CD4-positive, CD25-positive, alpha-beta regulatory T cell (primary cell): ENCODE measurements at places on chromosomes 7 and 10. TPM values are rescaled to one million over a fixed set of nuclear protein-coding genes. Genes with fewer than 3 reads are reported as not detected.

Gene SPDYE2B
- total RNA-seq, result not detected

Gene MEOX2
- not detected for total RNA-seq

Gene SLC26A3
- not detected for total RNA-seq

Gene THSD7A
- total RNA-seq, result 0.02 TPM

Gene TRAPPC14
- total RNA-seq, result 54.6 TPM

Gene NFE2L3
- total RNA-seq, result 10.9 TPM

Gene OR2A12
- total RNA-seq, result not detected

Gene BAIAP2L1
- 0.86 TPM for total RNA-seq

Gene SPDYE5
- total RNA-seq, result not detected

Gene IQUB
- total RNA-seq, result not detected

Gene ZNF727
- not detected for total RNA-seq

DNA sequence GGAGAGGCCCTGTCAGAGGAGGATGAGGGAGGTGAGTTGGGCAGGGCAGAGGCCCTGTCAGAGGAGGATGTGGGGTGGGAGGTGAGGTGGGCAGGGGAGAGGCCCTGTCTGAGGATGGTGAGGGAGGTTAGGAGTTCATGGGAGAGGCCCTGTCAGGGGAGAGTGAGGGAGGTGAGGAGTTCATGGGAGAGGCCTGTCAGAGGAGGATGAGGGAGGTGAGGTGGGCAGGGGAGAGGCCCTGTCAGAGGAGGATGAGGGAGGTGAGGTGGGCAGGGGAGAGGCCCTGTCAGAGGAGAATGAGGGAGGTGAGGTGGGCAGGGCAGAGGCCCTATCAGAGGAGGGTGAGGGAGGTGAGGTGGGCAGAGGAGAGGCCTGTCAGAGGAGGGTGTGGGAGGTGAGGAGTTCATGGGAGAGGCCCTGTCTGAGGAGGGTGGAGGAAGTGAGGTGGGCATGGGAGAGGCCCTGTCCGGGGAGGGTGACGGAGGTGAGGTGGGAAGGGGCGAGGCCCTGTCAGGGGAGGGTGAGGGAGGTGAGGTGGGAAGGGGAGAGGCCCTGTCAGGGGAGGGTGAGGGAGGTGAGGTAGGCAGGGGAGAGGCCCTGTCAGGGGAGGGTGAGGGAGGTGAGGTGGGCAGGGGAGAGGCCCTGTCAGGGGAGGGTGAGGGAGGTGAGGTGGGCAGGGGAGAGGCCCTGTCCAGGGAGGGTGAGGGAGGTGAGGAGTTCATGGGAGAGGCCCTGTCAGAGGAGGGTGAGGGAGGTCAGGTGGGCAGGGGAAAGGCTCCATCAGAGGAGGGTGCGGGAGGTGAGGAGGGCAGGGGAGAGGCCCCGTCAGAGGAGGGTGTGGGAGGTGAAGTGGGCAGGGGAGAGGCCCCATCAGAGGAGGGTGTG lies 73.7 kb downstream of the INPP5A start:
- no peak for DNase-seq
- H3K4me3 ChIP-seq, result no peak overlapping the region
- peaks cover 3% of the 10 kb centered on the region for H3K4me1 ChIP-seq
- peak overlapping the region; percentile 39 for H3K27ac ChIP-seq
- H3K36me3 ChIP-seq, result no peaks in the 10 kb centered on the region

- peak overlapping the region; percentile 81 for H3K4me3 ChIP-seq
- DNase-seq, result peak; percentile 40
- H3K27me3 ChIP-seq, result no peaks in the 10 kb centered on the region
- H3K4me1 ChIP-seq, result peaks cover 47% of the 10 kb centered on the region
Observed at GRCh38 chr7:30726296-30727006, 25.5 kb upstream of the INMT start.

DNA sequence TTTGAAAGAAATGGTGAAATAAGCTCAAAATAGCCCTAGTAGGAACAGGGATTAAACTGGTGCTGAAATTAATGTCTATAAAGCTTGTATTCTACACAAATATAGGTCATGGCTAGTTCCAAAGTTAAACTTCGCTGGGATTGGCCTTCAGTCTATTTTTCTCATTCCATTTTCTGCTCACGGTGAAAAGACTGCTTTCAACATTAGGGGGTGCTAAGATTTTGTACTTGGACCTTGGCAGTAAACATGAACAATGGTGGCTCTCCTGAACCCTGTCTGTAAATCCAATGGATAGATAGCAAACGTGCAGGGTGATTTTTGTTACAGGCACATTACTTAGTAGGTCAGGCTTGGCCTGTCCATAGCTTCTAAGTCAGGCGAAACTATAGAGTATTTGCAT lies 36.0 kb upstream of the RSU1 start:
- no peaks in the 10 kb centered on the region for H3K27me3 ChIP-seq
- no peak overlapping the region for H3K4me3 ChIP-seq
- H3K27ac ChIP-seq, result no peak overlapping the region
- no peaks in the 10 kb centered on the region for H3K36me3 ChIP-seq
- H3K4me1 ChIP-seq, result no peaks in the 10 kb centered on the region

DNA sequence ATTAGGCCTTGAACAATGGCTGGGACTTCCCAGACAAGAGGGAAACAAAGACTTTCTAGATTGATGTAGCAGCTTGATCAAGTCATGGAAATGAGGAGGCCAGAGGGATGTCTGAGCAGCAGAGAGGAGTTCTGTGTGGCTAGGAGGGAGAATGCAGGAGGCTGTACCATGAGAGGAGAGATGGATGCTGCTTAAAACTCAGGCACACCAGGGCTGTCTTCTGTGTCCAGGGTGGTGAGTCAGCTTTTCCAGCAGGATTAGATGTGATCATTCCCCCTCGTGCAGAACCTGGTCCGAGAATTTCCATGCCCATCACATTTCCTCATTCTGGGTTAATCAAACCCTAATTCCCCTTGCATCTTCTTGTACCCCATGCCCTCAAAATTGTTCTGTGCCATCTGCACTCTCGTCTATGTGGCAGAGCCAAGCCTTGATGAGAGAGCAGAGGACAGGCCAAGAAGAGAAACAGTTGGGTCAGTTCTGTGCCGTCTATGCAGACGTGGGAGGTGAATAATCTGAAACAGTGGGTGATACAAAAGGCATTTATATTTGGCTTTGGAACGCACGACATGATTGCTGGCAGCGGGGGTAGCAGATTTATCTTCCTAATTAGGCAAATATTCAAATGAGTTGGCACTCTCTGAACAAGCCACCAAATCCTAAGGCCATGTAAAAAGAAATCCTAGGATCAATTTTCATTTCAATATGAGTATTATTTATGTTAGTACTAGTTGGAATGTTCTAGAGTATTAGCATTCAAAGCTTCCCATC lies 160.7 kb downstream of the TMEM178B start:
- H3K4me3 ChIP-seq, result no peak overlapping the region
- H3K36me3 ChIP-seq, result no peaks in the 10 kb centered on the region
- DNase-seq, result no peak
- H3K27ac ChIP-seq, result no peak overlapping the region
- no peaks in the 10 kb centered on the region for H3K27me3 ChIP-seq
- no peaks in the 10 kb centered on the region for H3K4me1 ChIP-seq

- H3K36me3 ChIP-seq, result no peaks in the 10 kb centered on the region
- DNase-seq, result no peak
- peaks cover 1% of the 10 kb centered on the region for H3K27me3 ChIP-seq
- no peak overlapping the region for H3K27ac ChIP-seq
- H3K4me3 ChIP-seq, result no peak overlapping the region
Observed at GRCh38 chr7:35714862-35715261, 19.9 kb upstream of the HERPUD2 start.

GRCh38 chr7:43071604-43072003 lies 40.8 kb upstream of the HECW1 start:
- H3K27ac ChIP-seq, result no peak overlapping the region
- H3K27me3 ChIP-seq, result peaks cover 4% of the 10 kb centered on the region
- H3K4me1 ChIP-seq, result no peaks in the 10 kb centered on the region
- no peaks in the 10 kb centered on the region for H3K36me3 ChIP-seq
- no peak for DNase-seq
- no peak overlapping the region for H3K4me3 ChIP-seq

DNA sequence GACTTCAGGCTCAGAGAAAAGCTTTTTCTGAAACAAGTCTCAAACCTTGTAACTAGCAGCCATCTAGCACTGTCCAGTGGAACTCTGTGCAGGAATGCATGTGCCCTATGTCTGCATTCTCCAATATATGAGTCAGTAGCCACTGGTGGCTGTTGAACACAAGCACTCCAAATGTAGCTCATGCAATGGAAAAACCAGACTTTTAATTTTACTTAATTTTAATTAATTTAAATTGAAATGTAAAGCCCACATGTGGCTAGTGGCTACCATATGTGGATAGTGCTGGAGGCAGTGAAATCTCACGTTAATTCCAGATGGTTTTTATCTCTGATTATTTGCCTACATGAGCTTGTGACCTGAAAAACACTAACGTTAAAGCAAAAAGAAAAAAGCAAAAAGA lies 225.1 kb downstream of the GATA3 start:
- no peaks in the 10 kb centered on the region for H3K4me1 ChIP-seq
- no peak overlapping the region for H3K27ac ChIP-seq
- no peak for DNase-seq
- no peaks in the 10 kb centered on the region for H3K36me3 ChIP-seq

DNA sequence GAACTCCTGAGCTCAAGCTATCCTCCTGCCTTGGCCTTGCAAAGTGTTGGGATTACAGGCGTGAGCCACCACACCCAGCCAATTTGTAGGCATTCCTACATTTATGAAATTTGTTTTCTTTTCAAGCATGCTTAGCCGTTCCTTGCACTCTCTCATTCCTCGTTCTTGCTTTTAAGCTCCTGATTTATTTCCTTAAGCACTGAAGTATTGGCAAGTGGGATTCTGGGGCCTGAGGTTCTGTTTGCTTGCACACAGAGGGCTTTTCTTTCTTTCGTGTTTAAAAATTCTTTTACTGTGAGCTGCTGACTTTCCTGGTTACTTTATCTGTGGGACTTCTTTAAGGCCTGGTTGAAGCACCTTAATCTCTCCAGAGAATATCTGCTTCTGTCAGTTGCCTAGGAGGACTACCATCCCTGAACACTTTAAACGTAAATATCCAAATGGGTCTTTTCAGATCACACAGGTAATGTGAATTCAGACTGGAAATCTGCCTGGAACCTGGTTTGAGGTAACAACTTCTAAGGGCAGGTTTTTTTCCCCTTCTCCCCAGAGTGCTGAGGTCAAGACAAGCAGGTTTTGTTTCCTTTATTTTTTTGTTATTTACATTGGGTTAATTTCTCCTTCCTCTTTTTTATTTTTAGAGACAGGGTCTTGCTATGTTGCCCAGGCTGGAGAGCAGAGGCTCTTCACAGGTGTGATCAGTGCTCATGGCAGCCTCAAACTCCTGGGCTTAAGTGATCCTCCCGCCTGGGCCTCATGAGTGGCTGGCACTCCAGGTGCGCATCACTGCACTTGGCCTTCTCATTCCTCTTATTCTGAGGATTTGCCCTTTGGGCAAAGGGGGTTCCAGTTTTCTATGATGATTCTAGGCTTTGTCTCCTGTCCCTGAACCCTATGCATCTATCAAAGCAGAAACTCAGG lies 102.9 kb downstream of the PFKFB3 start:
- no peak for DNase-seq
- H3K4me1 ChIP-seq, result peaks cover 2% of the 10 kb centered on the region
- H3K36me3 ChIP-seq, result no peaks in the 10 kb centered on the region
- H3K4me3 ChIP-seq, result no peak overlapping the region
- H3K27me3 ChIP-seq, result no peaks in the 10 kb centered on the region

GRCh38 chr7:47087866-47088265 lies 494.0 kb downstream of the TNS3 start:
- no peak overlapping the region for H3K4me3 ChIP-seq
- no peaks in the 10 kb centered on the region for H3K36me3 ChIP-seq
- no peak overlapping the region for H3K27ac ChIP-seq
- no peaks in the 10 kb centered on the region for H3K27me3 ChIP-seq
- DNase-seq, result no peak

- peak overlapping the region; percentile 38 for H3K4me3 ChIP-seq
- H3K36me3 ChIP-seq, result no peaks in the 10 kb centered on the region
- no peak for DNase-seq
- no peak overlapping the region for H3K27ac ChIP-seq
- no peaks in the 10 kb centered on the region for H3K27me3 ChIP-seq
Observed at GRCh38 chr10:124935946-124936345, 6.0 kb upstream of the ZRANB1 start.

DNA sequence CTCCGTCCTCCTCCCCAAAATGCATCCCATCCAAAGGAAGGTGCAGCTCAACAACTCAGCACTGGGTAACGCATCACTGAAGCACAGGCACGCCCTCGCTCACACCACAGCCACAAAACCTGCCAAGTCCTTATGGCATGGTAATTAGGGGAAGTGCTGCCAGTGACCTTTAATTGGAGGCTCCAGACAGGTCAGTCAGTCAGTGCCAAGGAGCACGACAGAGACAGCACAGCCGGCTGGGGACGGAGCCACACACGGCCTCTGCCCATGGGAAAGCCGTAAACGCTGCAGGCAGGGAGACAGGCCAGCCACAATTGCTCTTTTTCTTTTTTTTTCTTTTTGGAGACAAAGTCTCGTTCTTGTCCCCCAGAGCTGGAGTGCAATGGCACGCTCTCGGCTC lies 146.5 kb downstream of the MAD1L1 start:
- no peaks in the 10 kb centered on the region for H3K4me1 ChIP-seq
- no peak for DNase-seq
- H3K27me3 ChIP-seq, result no peaks in the 10 kb centered on the region
- no peak overlapping the region for H3K27ac ChIP-seq

DNA sequence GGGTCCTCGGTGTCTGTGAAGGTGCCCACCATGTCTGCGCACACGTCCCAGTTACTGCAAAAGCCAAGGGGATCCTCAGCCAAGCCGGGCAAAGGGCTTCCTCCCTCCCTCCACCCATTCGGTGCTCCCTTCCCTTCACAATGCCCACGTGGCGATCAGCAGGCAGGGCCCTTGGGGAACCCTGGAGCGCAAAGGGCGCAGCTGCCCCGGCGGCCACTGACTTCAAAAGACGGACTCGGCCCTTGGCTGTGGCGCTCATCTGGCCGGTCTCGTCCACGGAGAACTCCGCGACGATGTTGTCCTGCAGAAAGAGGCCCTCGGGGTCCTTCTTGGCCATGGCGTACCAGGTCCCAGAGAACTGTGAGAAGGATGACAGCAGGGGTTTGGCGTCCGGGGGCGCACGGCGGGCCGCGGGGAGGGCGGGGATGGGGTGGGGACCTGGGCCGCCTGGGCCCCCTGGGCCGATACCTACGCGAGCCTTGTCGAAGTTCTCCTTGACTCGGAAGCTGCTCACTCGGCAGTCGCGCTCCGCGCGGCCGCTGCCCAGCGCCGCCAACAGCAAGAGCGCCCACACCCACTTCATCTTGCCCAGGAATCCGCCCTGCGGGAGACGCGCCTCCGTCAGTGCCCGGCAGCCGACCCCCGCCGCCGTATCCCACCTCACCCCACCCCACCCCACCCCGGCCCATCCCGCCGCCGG lies 439 bp downstream of the RBP4 start:
- H3K4me1 ChIP-seq, result no peaks in the 10 kb centered on the region
- H3K4me3 ChIP-seq, result no peak overlapping the region
- H3K27ac ChIP-seq, result no peak overlapping the region
- peaks cover 10% of the 10 kb centered on the region for H3K27me3 ChIP-seq

GRCh38 chr10:21015851-21016250 lies 118.7 kb upstream of the NEBL start:
- no peaks in the 10 kb centered on the region for H3K4me1 ChIP-seq
- no peak for DNase-seq
- no peak overlapping the region for H3K4me3 ChIP-seq
- H3K36me3 ChIP-seq, result no peaks in the 10 kb centered on the region
- no peak overlapping the region for H3K27ac ChIP-seq
- H3K27me3 ChIP-seq, result no peaks in the 10 kb centered on the region
